ENCODE measurements at places on chromosomes 2 and 18. TPM values are rescaled to one million over a fixed set of nuclear protein-coding genes. Genes with fewer than 3 reads are reported as not detected.

HNMT gene
- 30.8 TPM for total RNA-seq

R3HDM1 gene
- 17.5 TPM for total RNA-seq

DNA sequence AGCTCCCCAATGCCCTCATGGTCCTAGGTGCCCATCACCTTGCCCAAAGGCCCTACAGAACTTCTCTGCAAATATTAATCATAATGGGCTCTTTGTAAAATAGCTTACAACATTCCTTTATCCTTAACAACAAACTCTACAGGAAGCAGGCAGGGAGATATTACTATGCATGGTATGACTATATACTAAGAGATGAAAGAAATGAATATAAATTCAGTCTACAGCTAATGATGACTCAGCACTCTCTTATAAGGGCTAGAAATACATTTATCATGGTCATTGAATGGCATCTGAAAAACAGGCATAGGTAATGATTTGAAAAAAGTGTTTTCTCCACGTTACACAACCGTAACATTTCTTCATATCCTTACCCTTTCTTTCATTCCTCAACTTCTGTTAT lies 254.8 kb upstream of the DSEL start:
- DNase-seq = no peak

ACMSD gene
- not detected for total RNA-seq

GPR45 gene
- not detected for total RNA-seq

- DNase-seq = no peak
These were observed 10.7 kb downstream of the SPTBN1 start for GRCh38 chr2:54466870-54467269.

DSG1 gene
- total RNA-seq = 1,949 TPM

DNA sequence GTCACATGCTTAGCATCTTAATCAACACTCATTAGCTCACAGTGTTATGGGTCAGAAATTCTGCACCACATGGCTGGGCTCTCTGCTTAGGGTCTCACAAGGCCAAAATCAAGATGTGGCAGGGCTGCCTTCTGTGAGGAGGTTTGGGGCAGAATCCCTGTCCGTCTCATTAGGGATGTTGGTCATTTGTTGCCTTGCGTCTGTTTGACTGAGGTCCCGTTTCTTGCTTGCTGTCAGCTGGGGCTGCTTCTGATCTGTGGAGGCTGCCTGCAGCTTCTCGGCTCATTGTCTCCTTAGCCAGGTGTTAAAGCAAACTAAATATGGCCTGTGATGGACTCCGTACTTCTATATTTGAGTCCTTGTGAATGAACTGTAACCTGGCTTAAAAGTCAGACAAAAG lies 146.5 kb downstream of the NDUFA10 start:
- DNase-seq = peak; percentile 53

- no peak for DNase-seq
These were observed 25.0 kb upstream of the PHLPP1 start for GRCh38 chr18:62690236-62690815.

SRD5A2 gene
- not detected for total RNA-seq

GRCh38 chr2:151182899-151183809 lies 78.5 kb downstream of the RBM43 start:
- no peak for DNase-seq

DNA sequence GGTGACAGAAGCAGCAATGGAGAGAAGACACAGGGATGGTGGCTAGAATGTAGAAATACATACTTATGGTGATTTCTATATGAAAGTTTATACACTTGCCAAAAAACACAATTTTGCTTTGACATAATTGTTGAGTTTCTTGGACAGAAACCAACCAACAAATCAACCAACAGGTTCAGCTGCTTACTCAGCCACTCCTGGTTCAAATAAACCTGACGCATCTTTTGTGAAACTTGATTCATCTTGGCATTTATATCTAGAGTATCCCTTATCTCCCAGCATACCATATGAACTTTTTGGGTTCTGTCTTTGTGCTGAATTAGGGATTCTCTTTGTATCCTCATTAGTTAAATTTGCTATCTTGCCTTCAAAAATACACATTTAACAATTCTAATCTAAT lies 54.1 kb upstream of the ERBB4 start:
- no peak for DNase-seq

GRCh38 chr2:234075947-234076346 lies 25.4 kb downstream of the SPP2 start:
- no peak for DNase-seq

LHCGR gene
- not detected for total RNA-seq

- DNase-seq = no peak
These were observed 112.1 kb downstream of the KYNU start for GRCh38 chr2:142989273-142990204.

- no peak for DNase-seq
These were observed 108.1 kb downstream of the AOX1 start for GRCh38 chr2:200693836-200694470.

GRCh38 chr2:223008162-223008561 lies 43.8 kb upstream of the KCNE4 start:
- DNase-seq = no peak

DNA sequence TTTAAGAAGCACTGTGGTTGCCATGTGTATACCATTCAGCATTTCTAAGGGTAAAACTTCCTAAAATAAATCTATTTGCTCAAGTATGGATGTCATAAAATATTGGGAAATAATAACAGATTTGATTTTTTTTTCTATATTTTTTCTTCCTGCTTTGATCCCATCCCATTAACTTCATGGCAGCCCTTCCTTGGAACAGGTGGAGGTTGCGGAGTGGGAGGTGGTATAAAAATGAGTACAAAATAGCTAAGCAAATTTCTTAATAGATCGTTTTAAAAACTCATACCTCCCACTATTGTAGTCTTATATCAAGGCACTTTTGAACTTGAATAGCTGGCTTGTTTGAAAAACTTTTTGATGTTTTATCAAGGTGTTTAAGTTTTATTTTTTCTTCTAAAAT lies 152.1 kb upstream of the KYNU start:
- no peak for DNase-seq

IL36A gene
- total RNA-seq = not detected

DNA sequence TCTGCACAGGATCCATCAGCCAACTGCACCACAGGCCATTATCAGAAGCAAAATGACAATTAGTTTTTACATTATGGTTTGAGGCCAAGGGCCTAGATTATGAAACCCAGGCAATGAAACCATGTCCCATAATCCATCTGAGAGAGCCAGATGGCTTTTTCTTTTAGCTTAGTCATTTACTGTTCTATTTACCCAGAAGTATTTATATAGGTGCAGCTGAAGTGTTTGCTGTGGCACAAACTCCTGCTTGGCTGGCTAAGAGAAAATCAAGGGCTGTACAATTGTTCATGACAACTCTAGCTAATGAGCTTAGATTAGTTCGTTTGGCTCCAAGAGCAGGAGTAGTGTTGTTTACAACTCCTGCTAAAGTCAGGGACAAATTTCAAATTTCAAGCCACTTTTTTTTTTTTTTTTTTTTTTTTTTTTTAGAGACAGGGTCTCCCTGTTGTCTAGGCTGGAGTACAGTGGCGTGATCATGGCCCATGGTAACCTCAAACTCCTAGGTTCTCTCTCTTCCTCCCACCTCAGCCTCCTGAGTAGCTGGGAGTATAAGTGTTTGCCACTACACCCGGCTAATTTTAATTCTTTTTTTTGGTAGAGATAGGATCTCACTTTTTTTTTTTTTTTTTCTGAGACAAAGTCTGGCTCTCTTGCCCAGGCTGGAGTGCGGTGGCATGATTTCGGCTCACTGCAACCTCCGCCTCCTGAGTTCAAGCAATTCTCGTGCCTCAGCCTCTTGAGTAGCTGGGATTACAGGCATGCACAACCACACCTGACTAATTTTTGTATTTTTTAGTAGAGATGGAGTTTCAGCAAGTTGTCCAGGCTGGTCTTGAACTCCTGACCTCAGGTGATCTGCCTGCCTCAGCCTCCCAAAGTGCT lies 18.4 kb upstream of the REV1 start:
- no peak for DNase-seq

- DNase-seq = no peak
These were observed 501.5 kb downstream of the NR4A2 start for GRCh38 chr2:155830817-155831579.

DNA sequence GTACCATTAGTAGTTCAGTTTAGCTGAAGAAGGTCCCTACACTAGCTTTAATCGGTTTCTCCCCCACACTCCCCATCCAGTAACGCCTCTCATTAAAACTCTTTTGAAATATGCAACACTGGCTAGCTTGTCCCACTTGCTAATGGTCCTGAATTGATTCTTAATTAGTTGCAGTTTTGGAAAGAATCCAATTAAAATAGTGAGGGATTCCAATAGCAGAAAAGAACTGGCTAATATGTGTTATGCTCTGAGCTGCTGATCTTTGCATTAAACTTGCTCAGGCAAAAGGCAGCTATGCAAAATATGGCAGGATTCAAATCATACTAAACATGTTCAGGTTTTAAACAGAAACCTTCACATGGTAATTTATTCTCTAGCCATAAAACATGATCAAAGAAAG lies 252.5 kb upstream of the HNRNPA3 start:
- no peak for DNase-seq

SERPINB10 gene
- 1.9 TPM for total RNA-seq

FSHR gene
- total RNA-seq = not detected

NEU2 gene
- 3.8 TPM for total RNA-seq

DNA sequence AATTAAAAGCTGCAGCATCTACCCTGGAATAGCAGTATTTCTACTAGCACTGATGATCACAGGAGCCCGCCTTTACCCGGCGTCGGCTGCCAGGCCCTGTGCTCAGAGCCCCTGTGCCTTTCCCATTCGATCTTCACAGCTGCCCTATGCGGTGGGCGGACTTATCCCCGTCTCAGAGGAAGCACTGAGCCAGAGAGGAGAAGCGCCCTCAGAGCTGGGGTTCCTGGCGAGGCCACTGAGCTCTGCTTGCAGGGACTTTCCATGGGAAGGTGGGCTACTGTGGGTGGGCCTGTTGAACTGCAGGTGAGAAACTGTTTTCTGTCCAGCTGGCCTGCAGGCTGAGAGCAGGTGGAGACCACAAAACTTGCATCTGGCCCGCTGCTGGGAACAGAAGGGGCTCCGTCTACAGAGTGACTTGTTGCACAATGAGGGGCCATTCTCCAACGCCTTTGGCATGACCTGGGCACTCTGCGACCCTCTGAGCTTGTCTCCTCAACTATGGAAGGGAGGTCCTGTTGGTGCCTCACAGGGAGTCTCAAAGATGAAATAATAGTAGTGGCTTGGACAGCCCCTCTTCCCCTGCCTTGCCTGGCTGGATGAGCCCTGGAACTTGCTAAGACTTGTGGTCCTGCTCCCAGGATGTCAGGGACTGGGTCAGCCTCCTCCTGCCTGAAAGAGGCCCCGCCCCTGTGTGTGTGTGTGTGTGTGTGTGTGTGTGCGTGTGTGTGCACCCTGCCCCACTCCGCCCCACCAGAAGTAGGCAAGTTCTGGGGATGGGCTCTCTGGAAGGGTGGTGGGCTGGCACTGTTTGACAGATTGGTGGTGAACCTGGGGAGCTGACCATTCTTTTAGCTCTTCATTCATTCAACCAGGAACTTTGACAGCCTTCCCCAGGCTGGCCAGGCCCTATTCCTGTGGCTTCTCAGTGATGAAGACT lies 32.7 kb downstream of the GLI2 start:
- DNase-seq = no peak

PARD3B gene
- total RNA-seq = 11.9 TPM

- DNase-seq = peak; percentile 85
These were observed 123.8 kb upstream of the DLX2 start for GRCh38 chr2:172226244-172227061.

DNA sequence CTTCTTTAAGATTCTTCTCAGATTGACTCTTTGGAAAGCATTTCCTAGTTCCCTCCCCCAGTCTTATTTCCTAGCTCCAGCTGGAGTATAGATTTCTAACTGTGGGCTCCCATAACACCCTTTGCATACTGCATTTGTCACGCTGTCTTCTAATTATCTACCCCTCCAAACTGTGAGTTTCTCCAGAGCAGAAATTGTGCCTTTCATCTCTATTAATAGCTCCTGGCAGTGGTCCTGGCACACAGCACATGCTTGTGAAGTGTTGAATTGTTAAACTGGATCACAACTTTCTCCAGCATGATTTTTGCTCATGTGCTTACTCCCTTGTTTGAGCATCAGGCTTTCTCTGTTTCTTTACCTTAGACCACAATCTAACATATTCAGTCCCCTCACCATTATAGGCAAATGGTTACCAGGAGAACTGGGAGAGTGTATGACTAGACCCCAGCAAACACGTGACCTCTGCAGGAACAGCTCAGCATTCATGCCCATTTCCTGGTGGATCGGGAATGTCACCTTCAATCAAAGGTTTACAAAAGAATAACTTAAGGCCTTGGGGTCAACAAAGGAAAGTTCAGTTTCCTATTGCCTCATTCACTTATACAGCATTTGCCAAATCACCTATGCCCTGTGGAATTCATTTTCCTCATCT lies 175.7 kb upstream of the TANK start:
- no peak for DNase-seq

- no peak for DNase-seq
These were observed 70.5 kb downstream of the ACTR2 start for GRCh38 chr2:65298089-65298488.

RTP5 gene
- 0.23 TPM for total RNA-seq

DNA sequence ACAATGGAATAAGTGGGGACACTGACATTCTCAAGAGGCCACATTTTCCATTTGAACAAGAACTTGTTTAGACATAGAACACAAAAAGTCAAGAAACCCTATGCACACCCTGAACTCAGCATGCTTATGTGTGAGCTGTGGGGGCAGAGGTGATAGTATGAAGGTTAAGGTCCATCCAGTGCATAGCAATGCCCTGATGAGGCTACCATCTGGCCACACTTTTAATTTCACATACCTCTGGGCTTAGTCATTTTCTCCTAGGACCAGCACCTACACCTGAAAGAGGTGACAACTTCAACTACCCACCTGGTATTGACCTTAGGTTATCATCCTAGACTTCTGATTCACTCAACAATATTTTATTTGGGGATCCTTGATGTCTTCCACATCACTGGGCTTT lies 139.8 kb downstream of the PIK3C3 start:
- no peak for DNase-seq

DNA sequence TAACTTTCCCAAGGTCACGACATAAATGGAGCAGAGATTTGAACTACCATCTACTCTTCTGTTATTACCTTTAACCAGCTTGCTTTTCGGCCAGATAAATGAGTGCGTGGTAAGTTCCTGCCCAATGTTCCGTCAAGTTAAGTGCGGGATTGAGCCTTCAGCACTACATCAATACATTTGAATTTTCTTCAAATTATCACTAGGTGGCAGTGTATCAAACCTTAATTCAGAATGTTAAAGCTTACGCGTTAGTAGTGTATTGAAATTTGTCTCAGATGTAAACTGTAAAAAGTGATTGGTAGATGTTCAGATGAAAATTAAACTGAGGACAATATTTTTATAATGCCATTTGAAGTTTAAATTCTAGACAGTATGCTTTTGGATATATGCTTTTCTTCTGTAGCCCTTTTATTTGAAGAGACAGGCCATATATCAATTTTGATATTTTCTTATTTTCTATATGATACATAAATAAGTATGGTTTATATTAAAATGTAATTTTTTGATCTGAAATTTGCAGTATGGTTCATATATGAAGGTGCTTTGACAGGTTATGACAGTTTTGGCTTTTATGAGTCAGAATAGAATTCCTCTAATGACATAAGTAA lies 681.3 kb downstream of the ADCYAP1 start:
- no peak for DNase-seq

Data from lower leg skin (tissue), 4 donors.